Astrocyte of the spinal cord (primary cell): ENCODE measurements at places on chromosomes 11 and 22.

DNA sequence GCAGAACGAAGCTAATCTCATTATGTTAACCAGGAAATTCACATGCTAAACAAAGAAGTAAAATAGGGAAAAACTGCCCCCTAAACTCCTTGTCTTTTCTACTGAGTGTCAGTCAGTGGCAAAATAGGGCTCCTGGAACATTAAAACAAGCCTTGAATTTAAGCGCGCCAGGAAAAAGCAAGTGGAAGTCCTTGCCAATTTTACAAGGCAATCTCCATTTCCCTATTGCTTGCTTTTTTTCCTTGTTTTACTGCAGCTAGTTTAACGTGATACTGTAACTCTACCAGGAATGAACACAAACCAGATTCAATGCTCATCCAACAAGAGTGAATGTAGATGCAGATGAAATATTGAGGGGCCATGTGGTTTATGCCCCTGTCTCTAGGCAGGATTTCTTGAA is 28.1 kb upstream of the KIRREL3 start:
- DNase-seq, result no peak

GRCh38 chr11:8099291-8099899 is 18.4 kb downstream of the TUB start:
- peak; percentile 88 for DNase-seq

GRCh38 chr22:46965555-46966494 is 203.4 kb downstream of the TBC1D22A start:
- no peak for DNase-seq

GRCh38 chr22:20298110-20298802 is 21.6 kb downstream of the DGCR6L start:
- no peak for DNase-seq

DNA sequence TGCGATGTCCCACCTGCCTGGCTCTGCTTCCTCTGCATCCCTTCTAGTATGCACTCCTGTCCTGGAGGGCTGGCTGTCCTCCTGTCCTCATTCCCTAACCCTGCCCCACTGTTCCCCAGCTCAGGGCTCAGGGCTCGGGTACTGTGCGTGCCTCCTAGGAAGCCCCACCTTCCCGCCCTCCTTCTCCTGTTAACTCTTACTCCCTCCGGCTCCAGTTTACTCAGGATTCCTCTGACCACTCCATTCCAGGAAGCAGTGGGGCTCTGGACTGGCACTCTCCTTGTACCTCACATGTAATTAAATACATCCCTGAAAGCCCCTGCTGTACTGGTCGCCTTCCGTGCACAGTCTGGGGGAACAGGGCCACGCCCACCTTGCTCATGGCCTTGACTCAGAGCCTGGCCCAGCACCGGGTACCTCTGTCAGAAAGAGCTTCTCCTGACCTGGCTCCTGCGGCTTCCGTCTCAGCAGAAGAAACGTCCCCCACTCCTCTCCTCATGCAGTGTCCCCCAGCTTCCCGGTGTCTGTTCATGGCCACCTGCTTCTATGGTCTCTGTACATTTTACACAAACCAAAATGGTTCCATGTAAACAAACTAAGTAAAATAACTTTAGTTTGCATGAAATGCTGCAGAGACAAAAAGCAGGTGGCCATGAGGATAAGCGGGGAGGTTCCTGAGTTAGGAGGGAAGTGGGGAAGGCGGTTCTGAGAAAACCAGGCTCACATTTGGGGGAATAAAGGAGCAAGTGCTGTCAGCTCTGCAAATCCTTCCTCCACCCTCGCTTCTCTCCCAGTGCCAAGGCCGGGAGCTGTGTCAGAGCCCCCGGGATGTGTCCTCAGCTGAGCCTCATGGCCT is 445.9 kb downstream of the BRD1 start:
- DNase-seq, result no peak

DNA sequence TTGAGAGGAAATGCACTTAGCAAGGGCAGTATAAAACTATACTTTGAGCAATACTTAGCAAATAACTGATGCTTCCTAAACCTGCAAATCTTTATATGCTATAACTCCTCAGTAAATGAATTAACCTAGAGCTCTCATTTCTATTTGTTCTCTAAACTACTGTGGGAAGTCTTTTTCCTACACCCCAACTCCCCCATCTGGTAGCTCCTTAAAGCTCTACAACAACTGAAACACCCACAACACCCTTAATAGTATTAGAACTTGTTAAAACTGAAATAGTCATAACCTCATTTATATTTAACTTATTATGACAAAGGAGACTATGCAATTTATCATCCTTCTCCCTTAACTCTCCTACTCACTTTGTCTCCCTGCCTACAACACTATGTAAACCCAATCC is 43.4 kb downstream of the GUCY1A2 start:
- no peak for DNase-seq

GRCh38 chr11:88375927-88376470 is 38.5 kb upstream of the CTSC start:
- no peak for DNase-seq
